ENCODE measurements at places on chromosomes 11 and 22. TPM values are rescaled to one million over a fixed set of nuclear protein-coding genes. Genes with fewer than 3 reads are reported as not detected.

Gene APOA5
- not detected for total RNA-seq

Gene DMC1
- total RNA-seq, result 6.1 TPM

Gene NCR3LG1
- total RNA-seq, result 2.1 TPM

Gene C11orf16
- total RNA-seq, result not detected

Gene RCOR2
- total RNA-seq, result 0.90 TPM

Gene SLC25A1
- total RNA-seq, result 47.6 TPM

Gene MB
- total RNA-seq, result 7.1 TPM

Gene SCGB1A1
- not detected for total RNA-seq

Gene F2
- 2.0 TPM for total RNA-seq

Gene MYBPC3
- total RNA-seq, result 0.08 TPM

Gene IL10RA
- total RNA-seq, result not detected

Gene ZBED4
- total RNA-seq, result 11.6 TPM

Gene DAGLA
- 6.4 TPM for total RNA-seq

Gene SYCE3
- total RNA-seq, result 0.58 TPM

Gene CABP7
- 0.22 TPM for total RNA-seq

Gene RBM4
- total RNA-seq, result 141 TPM

Gene ABCG4
- 0.18 TPM for total RNA-seq

Gene CNGA4
- not detected for total RNA-seq

Gene ZNF215
- 1.1 TPM for total RNA-seq

Gene OR52E8
- total RNA-seq, result not detected

Gene FIBIN
- not detected for total RNA-seq

Gene CDHR5
- total RNA-seq, result 0.05 TPM

Gene SIDT2
- 4.0 TPM for total RNA-seq

Gene SGSM1
- total RNA-seq, result 0.45 TPM

Gene TEX54
- not detected for total RNA-seq

Gene XKR3
- total RNA-seq, result not detected

Gene MMP11
- total RNA-seq, result 0.17 TPM

Gene OR52I2
- total RNA-seq, result not detected

Gene RIMBP3B
- 0.38 TPM for total RNA-seq

Gene CRYBB3
- total RNA-seq, result not detected

Gene CD248
- not detected for total RNA-seq

Gene OTOG
- not detected for total RNA-seq
